Tracheal epithelial cell (primary cell): ENCODE measurements at places on chromosomes 11 and 22. TPM values are rescaled to one million over a fixed set of nuclear protein-coding genes. Genes with fewer than 3 reads are reported as not detected.

The SLC5A1 gene
- 1.5 and 1.7 TPM in 2 replicates for total RNA-seq

The PDGFB gene
- total RNA-seq, result 0.64 and 21.2 TPM in 2 replicates

The OR51B2 gene
- not detected in 2 replicates for total RNA-seq

The KRTAP5-7 gene
- not detected in 2 replicates for total RNA-seq

The RRP7A gene
- 36.4 and 52.1 TPM in 2 replicates for total RNA-seq

The JAML gene
- total RNA-seq, result not detected in 2 replicates

The ADM2 gene
- total RNA-seq, result 2.7 and 4.3 TPM in 2 replicates

The OR56A1 gene
- not detected in 2 replicates for total RNA-seq

The CNIH2 gene
- not detected in 2 replicates for total RNA-seq

The MYBPC3 gene
- not detected in 2 replicates for total RNA-seq

The IFITM10 gene
- 1.2 and 1.9 TPM in 2 replicates for total RNA-seq

The TRPM5 gene
- total RNA-seq, result not detected in 2 replicates

The SMIM35 gene
- under 0.01 TPM in 1 of 2 replicates, not detected in the other for total RNA-seq

The HIC2 gene
- 2.6 and 3.6 TPM in 2 replicates for total RNA-seq

The ARHGAP32 gene
- 30.4 and 35.4 TPM in 2 replicates for total RNA-seq

The TMEM9B gene
- total RNA-seq, result 34.2 and 52.2 TPM in 2 replicates

The OR52N4 gene
- not detected in 2 replicates for total RNA-seq

The LRRC74B gene
- not detected in 2 replicates for total RNA-seq

The RAB36 gene
- 0.64 and 2.7 TPM in 2 replicates for total RNA-seq

The RRP8 gene
- 12.3 and 14.1 TPM in 2 replicates for total RNA-seq

The MMP13 gene
- total RNA-seq, result not detected in 2 replicates

The SHISAL1 gene
- total RNA-seq, result 0.96 TPM in 1 of 2 replicates, not detected in the other

The TOLLIP gene
- total RNA-seq, result 34.9 and 37.3 TPM in 2 replicates

The ELFN2 gene
- 0.64 and 1.9 TPM in 2 replicates for total RNA-seq

The KDELR3 gene
- 3.2 and 25.3 TPM in 2 replicates for total RNA-seq

The LRRC10B gene
- not detected in 2 replicates for total RNA-seq

The HBE1 gene
- not detected in 2 replicates for total RNA-seq

The PIK3IP1 gene
- 12.6 and 32.0 TPM in 2 replicates for total RNA-seq

The ZC3H7B gene
- total RNA-seq, result 19.4 and 32.3 TPM in 2 replicates

The CHCHD10 gene
- 8.1 and 9.2 TPM in 2 replicates for total RNA-seq

The CCDC73 gene
- under 0.01 TPM in 1 of 2 replicates, not detected in the other for total RNA-seq

The OR2D2 gene
- total RNA-seq, result not detected in 2 replicates

The MS4A7 gene
- total RNA-seq, result not detected in 2 replicates

The CBLIF gene
- total RNA-seq, result not detected in 2 replicates

The ESRRA gene
- 131 and 162 TPM in 2 replicates for total RNA-seq

The MS4A8 gene
- total RNA-seq, result not detected in 2 replicates

The CCDC89 gene
- total RNA-seq, result not detected in 2 replicates

The RNF215 gene
- 14.1 and 25.1 TPM in 2 replicates for total RNA-seq

The RAB38 gene
- 118 and 227 TPM in 2 replicates for total RNA-seq

The RPS13 gene
- 1,470 and 2,357 TPM in 2 replicates for total RNA-seq
